ENCODE measurements at places on chromosomes 5 and 9.

GRCh38 chr9:131728961-131729360 lies 10.9 kb downstream of the RAPGEF1 start:
- no peak for DNase-seq

DNA sequence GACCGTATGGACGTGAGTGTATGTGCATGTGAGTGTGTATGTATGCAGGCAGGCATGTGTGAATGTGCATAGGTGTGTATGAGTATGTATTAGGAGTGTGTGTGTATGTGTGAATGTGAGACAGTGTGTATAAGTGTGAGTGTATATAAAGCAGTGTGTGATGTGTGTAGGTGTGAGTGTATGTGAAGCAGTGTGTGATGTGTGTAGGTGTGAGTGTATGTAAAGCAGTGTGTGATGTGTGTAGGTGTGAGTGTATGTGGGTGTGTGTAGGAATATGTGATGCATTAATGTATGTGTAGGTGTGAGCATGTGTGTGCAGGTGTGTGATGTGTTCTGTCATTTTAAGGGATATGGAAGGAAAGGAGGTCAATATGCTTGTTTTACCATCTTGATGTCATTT lies 215.5 kb downstream of the GADD45G start:
- no peak for DNase-seq

GRCh38 chr5:16306812-16307211 lies 127.2 kb upstream of the MARCHF11 start:
- no peak for DNase-seq

DNA sequence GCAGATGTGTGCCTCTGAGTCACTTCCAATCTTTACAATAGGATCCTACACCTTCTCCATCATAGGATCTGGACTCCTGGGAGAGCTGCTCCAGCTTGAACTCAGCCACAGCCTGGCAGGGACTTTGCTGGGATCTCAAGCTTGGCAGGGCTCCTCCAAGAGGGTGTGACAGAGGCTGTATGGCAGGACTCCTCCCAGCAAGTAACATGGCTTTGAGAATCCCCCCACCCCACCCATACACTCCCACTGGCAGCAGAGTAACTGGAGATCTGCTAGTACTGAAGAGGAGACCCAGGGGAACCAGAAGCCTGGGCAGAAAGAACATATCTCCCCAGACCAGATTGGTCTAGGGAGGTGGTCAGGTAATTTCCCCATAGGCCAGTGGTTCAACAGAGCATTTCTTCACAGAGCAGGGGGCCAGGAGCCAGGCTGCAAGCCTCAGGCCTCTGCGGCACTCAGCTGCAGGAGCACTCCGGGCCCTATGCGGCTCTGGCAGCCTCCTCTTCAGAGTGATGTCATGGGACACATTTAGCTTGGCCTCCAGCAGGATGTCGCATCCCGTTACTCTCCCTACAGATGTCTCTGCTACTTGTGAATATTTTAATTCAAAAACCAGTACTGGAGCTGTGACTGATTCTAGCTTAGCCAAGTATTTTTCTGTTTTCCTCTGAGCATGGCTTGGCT lies 1.7 kb upstream of the ACSL6 start:
- no peak for DNase-seq

DNA sequence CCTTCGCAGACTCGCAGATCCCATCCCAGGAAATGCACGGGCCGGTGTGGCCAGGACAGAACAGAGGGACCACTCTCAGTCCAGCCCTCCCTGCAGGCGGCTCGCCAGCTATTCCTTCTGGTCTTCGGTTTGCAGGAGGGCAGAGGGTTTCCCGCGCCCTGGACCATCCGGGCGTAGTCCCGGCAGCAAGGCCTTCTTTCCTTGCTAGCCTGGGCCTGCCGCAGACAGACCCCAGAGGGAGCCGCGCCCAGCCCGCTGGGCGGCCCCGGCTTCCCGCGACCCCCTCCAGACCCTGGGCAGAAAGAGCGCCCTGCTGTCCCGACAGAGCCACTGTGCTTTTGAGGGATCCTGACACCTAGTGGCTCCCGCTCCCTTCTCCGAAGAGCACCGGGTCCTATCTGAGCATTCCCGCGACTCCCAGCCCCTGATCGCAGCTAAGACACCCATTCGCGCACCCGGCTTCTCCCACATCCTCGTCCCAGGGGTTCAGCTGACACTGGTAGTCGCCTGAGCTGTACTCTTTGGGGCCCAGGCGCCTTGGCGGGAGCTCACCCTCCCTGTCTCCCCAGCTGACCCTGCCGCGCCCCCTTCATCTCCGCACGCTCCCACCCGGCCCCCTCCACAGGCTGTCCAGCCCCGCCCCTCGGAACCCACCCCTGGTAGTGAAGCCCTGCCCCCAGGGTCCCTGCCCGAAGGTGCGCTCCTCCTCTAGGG lies 1.1 kb downstream of the CFAP90 start:
- peak; percentile 25 for DNase-seq

DNA sequence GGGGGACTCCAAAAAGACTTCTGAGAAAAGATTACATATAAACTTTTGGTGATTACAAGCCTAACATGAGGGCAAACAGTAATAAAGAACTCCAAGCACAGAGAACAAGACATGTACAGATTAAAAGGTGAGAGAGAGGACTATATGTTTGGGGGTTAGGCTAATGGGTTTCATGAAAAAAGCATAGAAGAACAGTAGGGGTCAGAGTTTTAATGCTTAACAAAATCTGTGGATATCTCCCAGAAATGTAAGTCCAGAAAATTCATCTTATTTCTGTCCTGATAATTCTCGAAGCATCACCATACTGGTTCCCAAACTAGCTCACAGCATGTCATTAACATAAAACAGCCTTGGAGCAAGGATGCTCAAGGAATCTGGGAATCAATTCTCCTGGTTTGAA lies 137.2 kb downstream of the ARRDC3 start:
- DNase-seq = no peak

DNA sequence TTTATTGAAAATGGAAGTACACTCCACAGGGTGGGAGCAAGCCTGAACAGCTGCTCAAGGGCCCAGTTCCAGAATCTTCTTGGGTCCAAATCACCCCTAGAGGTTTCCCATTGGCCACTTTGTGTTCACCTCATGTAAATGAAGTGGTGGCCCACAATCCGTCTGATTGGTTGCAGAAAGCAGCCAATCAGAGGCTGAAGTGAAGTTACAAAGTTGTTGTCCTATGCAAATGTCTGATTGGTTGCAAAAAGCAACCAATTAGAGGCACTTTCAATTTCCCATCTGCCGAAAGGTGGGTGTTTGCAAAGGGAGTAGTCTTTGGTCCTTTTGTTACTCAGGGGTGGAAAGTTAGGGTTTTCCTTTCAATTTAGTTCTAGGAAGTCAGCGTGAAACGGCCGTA lies 8.8 kb downstream of the TMEM171 start:
- no peak for DNase-seq

- no peak for DNase-seq
Measured at GRCh38 chr5:524234-524972, at the start of gene SLC9A3. TSS of gene SLC9A3 (minus strand) at chr5:524449.

- no peak for DNase-seq
Measured at GRCh38 chr9:72486594-72486955, 34.8 kb upstream of the TMC1 start.

GRCh38 chr5:174272671-174273070 lies 227.2 kb downstream of the NSG2 start:
- no peak for DNase-seq

DNA sequence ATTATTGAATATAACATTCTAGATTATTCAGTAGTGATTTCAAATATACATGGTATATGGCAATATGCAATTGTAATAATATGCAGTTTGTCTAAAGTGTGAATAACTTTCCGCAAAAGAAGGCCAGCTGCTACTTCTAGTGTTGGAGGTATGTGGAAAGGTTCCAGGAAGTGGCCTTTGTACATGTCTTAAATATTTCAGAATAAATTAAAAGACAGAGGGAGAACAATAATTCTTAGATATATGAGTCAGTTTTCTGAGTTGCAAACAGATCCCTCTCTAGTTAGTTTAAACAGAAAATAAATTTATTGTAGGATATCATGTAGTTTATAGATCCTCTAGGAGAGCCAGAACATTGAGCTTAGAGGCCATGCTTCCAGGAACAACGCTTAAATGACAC lies 210.8 kb upstream of the ELL2 start:
- DNase-seq = no peak

- DNase-seq = no peak
Measured at GRCh38 chr9:38110476-38110875, 41.4 kb upstream of the SHB start.

- DNase-seq = no peak
Measured at GRCh38 chr9:111131211-111131610, 92.9 kb upstream of the LPAR1 start.
